ENCODE measurements at places on chromosomes 12 and 14.

DNA sequence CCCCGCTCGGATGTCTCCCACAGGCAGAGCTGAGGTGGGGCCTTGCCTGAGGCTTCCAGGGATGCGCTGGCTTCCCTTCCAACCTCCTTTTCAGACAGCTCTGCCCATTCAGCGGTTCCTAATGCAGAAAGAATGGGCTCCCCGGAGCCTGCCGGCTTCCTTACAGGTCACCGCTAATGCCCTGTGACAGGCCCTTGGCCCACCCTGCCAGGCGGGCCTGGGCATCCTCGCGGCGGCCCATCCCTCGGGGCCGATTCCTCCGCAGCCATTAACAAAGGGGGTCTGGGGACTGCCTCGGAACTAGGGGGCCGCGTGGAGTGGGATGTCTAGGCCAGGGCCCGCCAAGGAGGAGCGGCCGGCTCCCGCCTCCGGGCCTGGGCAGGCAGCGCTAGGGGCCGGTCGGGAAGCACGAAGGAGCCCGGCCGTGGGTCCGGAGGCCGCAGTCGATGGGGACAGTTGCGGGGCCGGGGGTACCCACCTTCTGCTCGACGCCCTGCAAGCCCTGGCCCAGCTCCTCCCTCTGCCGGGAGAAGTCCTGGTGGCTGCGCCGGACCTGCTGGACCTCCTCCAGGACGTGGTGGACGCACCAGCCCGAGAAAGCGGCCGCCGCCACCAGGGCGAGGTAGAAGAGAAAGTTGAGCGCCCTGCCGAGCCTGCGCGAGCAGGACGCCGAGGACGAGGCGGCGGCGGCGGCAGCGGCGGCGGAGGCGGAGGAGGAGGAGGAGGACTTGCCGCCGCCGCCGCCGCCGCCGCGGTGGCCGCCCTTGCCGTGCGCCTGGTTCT, 738 bp downstream of the CKAP4 start:
- no peak for DNase-seq

DNA sequence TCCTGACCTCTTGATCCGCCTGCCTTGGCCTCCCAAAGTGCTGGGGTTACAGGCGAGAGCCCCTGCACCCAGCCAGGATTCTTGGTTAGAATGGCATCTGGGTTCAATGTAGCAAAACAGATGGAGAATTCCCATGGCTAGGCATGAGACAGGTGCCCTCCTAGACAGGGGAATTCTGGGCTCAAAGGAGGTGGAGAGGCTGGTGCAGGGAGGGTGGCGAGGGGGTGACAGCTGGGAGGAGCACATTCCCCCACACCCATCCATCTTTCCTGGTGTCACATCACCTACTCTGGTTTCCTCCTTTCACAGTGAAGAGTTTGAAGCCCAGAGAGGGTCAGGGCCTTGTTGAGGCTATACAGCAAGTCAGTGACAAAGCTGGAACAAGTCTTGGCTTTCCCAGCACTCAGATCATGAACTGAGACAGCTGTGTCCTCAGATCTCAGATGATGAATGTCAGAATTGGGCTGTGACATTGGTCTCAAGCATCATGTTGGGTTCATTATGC, 2.8 kb downstream of the SERPINA1 start:
- DNase-seq: no peak

DNA sequence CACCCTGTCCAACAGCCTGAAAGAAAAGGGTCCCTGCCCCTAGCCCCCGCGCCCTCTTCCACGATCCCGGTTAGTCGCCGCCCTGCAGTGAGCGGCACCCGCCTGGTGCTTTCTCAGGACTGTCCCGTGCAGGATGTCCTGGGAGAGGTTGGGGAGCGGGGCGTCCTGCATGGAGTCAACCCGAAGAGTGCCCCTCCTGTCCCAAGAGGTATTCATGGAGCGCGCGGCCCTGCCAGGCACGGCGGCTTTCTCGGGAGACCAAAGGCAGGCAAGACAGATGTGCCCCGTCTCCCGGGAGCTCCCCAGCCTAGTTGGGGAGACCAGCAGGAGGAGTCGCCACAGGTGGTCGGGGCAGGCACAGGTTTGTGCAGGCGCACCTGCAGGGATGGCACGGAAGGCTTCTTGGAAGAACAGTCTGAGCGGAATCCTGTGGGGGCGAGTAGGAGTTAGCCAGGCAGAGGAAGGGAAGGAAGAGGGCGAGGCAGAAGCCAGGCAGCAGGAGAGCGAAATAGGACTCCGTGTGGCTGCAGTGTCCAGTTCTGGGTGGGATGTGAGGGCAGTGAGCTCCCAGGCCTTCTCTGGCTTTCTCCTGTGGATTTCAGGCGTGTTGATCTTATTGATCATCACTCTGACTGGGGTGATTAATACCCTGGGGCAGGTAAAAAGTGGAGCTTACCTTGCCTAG, 723 bp downstream of the SIVA1 start:
- no peak for DNase-seq

- DNase-seq: no peak
Observed at GRCh38 chr12:100184549-100185145, 16.0 kb upstream of the ACTR6 start.

DNA sequence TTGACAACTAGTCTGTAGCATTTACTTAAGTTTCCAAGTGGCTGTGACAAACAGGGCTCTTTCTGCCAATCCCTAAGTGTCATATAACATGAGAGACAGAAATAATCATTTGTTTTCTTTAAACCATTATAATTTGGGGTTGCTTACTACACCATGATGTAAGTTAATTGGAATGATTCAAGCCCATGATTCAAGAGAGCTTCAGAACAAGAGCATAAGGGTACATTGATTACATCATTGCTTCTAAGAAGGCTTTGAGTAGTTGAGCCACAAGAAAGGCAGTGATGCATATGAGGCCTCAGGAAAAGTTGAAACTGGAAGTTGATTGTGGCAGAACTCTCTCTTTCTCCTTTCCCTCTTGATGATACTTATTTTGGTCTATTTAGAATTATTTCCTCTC, 444.0 kb downstream of the CCER1 start:
- no peak for DNase-seq

- no peak for DNase-seq
Observed at GRCh38 chr12:77998236-77998786, 167.6 kb downstream of the NAV3 start.

DNA sequence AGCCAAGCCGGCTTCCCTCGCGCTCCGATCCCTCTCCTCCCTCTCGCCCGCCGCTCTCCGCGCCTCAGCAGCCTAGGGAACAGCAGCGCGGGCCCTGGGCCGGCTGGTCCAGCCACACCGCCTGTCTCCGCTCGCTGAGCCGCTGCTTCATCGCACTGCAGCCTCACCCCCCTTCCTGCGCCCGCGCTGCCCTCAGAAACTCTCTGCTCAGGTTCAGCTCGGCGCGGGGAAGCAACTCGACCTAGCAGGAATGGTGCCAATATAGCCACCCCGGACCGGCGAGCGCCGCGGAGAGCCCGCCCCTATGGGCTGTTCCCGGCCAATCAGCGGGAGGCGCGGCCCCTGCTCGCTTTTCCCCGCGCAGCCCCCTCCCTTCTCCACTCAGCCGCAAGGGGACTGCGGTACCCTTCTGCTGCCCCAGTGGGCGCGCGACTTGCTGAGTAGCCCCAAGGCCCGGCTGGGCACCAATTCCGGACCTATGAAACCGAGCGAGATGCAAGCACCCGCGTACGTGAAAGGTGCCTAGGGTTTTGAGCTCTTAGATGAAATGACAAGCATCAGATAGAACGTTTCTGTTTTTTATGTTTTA, at the start of gene ADAMTS20:
Gene ADAMTS20, minus strand, starts transcription at position 233 of the 589 bp plus-strand sequence. CDS start 282 bp downstream, outside the sequence.
- DNase-seq: no peak

DNA sequence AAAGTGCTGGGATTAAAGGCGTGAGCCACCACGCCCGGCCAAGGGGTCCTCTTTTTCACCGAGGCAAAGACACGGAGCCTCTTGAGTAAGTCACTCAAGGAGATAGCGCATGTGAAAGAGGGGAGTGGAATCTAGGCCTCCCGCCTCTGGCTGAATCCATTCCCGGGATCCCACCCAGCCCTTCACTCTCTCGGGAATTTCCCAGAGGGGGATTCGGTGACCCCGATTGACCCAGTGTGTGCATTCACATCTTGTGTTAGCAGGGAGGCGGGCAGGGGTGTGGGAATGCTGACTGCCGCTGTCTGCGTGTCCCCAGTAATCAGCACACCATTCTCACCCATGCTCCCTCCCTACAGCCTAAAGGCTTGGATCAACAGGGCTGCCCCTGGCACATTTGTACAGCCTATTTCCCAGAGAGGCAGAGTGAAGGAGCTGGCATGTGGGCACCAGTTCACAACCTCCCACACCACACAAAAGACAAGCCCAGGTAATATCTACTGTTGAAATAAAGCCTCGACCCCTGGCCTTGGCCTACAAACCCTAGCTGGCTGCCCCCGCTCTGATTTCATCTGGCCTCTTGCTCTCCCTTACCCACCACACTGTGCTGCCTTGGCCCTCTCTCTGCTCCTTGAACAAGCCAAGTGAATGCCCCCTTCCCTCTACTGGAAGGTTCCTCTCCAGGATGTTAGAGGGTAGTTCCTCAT, 1.3 kb upstream of the LTBP2 start:
- DNase-seq: no peak

DNA sequence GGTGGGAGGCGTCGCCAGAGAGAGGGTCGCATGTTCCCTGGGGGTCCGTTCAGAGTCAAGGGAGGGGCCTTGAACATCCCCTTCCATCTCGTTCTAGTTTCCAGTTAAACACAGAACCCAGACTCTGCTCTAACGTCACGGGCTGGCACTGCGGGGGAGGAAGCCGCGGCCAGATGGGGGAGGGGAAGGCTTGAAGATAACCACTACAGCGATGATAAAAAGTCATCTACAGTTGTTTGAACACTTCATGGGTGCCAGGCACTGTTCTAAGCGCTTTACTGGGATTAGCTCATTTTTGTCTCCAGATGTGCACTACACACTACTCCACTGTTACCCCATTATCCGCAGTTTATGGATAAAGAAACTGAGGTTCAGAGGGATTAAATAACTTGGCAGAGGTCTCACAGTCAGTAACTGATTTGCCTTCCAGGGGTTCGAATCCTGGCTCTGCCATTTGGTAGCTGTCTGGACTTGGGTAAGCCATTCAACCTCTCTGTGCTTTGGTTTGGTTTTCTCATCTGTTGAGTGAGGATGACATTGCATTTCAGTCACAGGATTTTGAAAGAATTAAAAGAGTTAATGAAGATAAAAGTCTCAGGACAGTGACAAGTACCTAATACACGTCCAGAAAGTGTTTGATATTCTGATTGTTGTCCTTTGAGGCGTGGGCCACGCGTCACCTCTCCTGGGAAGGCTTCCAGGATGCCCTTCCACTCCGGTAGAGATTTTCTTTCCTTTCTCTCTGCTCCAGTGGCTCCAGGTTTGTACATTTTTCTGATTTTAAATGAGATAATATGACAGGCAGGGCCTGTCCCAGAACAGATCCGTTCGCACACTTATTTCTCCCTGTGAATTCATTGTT, 798 bp upstream of the RASAL1 start:
- no peak for DNase-seq

GRCh38 chr14:28589792-28590191, 176.8 kb upstream of the FOXG1 start:
- no peak for DNase-seq

DNA sequence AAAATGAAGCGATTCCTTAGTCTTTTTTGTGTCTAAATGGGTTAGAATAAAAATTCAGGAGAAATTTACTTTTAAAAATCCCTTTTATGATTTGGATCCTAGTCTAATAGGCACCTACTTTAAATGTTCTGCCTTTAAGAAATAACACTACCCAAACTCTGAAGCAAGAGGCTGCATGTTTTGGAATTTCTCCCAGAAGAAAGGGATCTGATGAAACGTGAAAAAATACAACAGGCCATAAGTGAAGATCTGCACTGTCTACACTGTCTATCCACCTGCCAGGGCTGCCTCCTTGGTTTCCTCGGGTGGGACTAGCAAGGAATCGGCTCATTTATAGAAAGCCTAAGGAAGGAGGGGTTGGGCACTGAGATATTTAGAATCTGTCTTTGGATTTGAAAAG, 22.1 kb downstream of the ACVR1B start:
- DNase-seq: no peak

DNA sequence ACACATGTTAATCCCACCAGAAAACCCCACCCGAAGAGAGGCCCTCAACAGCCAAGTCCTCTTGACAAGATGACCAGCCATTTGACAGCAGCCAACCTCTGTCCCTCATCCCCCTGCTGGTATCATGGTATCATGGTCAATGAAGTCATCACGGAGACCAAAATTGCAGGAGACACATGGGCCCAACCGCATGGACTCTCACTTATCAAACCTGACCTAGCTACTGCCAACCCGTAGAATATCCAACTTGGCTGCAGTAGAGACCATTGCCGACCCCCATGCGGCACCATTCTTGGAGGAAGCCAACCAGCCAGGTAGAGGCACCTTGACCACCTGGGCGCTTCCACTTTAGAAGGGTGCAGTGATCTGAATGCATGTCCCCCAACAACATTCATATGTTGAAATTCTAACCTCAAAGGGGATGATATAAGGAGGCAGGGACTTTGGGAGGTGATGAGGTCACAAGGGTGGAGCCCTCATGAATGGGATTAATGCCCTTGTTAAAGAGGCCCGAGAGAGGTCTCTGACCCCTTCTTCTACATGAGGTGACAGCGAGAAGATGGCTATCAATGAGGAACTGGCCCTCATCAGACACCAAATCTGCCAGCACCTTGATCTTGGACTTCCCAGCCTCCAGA, 33.3 kb downstream of the DIO3 start:
- DNase-seq: no peak

DNA sequence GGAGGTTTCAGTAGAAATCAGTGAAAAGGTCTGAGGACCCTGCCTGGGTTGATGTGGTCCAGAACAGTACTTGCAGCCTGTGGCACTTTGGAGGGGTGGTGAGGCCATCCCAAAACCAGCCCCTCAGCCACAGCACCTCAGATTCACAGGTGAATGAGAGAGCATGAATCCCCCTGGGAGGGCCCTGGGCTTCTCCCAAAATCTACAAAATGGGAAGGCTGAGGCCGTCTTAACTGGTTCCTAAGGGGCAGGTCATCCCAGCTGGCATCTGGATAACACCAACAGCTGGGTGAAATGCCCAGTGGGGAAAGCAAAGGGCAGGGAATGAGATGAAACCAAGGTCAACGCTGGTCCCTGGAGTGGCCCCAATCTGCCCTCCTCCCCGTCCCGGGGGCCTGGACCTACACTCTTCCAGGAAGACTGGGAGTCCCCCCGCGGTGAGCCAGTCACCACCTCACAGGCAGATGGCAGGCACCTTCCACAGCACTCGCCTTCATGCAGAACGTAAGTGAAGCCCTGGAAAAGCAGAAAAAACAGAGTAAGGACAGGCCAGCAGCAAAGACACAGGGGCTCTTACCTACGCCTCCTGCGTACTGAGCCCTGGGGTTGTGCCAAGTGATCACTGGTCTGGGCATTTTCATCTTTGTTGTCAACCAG, 26.3 kb upstream of the ANO2 start:
- no peak for DNase-seq

- no peak for DNase-seq
Observed at GRCh38 chr12:10968765-10969456, 17.8 kb downstream of the TAS2R50 start.

DNA sequence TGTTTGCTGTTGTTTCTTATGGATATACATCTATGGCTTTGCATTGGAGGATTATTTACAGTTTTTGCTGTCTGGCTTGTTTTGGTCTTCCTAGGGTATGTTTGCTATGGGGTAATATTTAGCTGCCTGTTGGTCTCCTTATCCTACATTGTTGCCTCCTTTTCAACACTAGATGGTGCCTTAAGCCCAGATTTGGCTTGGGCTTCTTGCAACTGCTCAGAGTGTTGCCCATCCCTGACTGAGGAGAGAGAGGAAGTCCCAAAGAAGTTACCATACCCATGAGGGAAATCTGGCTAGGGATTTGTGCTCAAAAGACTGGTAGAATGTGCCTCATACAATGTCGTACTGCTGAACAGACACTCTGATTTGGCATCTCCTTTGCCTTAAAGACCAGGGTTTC, 94.6 kb upstream of the MUCL1 start:
- DNase-seq: no peak

- DNase-seq: no peak
Observed at GRCh38 chr14:89013098-89013504, 188.7 kb downstream of the TTC8 start.
